Stimulated activated CD8-positive, alpha-beta memory T cell treated with anti-CD3 and anti-CD28 coated beads, Interleukin-7, amount 100 ng/mL, for 1 hour (primary cell): ENCODE measurements at places on chromosomes 1 and 21.

DNA sequence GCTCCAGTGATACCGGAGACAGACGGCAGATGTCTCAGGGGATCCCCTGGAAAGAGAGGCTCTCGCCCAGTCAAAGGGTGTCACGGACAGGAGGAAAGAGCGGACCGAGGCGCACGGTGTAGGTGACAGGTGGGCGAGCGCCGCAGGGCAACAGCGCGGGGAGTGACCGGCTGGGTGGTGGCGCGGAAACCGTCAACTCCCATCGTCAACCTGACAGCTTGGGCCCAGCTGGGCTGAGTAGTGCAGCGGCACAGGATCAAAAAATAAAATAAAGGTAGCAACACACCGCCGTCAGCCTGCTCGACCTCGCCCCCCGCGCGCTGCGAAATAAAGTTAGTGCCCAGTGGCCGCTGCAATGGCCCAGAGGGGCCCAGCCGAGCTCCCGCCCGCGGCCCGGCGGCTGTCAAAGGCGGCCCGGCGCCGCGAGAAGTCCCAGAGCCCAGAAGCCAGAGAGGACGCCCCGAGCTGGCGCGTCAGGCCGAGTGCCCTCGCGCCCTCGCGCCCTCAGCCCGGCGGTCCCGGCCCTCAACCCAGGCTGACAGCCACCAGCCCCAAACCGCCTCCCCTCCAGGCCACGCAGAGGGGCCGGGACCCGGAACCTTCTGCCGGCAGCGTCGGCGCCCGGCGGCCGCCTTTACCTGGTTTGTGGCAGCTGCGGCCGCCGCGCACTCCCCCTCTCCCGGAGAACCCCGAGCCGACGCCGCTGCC lies at the start of gene LYST:
LYST (minus strand) TSS at position 702 of the 708 bp plus-strand sequence. CDS start 36,489 bp downstream, outside the sequence.
- DNase-seq, result peak; percentile 25

DNA sequence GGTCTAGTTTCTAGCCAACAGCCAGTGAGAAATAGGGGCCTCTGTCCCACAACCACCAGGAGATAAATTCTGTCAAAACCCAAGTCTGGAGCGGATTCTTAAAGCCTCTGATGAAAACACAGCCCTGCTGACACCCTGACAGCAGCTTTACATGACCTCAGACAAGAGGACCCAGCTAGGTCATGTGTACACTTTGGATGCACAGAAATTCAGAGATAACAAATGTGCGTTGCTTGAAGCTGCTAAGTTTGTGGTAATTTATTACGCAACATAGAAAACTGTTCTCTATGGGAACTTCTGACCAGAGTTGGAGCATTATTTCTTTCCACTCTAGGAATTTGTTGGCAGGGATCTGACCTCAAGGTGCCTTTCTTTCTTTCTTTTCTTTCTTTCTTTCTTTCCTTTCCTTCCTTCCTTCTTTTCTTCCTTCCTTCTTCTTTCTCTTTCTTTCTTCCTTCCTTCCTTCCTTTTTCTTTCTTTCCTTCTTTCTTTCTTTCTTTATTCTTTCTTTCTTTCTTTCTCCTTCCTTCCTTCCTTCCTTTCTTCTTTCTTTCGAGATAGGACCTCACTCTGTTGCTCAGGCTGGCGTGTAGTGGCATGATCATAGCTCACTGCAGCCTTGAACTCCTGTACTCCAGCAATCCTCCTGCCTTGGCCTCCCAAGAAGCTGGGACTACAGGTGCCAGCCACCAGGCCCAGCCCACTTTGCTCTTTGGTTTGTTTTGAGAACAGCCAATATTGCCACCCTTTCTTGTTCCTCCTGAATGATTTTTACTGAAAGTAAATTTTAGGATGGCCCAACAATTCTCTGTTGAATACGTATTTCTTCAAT lies 14.9 kb upstream of the HMGCS2 start:
- DNase-seq, result no peak

GRCh38 chr1:6127587-6128163 lies 52.4 kb downstream of the CHD5 start:
- peak; percentile 27 for DNase-seq

DNA sequence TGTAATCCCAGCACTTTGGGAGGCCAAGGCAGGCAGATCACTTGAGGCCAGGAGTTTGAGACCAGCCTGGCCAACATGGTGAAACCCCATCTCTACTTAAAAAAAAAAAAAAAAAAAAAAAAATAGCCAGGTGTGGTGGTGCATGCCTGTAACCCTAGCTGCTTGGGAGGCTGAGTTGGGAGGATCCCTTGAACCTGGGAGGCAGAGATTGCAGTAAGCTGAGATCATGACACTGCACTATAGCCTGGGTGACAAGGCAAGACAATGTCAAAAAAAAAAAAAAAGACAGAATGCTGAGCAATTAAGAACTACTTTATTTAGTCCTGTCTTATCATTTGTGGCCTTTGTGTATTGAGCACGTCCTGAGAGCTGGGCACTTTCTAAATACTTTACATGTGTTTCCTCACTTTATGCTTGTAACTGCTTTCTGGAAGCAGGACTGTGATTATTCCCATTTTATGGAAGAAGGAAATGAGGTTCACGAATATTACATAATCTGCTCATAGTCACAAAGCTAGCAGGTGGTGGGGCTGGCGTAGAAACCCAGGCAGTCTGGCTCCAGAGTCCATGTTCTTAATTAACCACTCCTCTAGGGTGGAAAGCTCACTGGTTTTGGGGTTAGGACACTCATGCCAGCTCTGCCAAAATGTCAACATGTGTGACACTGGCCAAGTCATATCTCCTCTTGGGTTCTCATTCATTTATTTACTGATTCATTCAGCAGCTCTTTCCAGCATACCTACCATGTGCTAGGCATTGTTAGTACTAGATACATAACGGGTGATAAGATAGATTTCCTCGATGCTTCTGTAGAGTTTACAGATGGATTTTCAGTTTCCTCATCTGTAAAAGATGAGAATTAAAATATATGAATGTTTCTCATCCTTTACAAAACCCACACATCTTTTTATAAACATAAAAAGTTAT lies 57.7 kb downstream of the DDR2 start:
- no peak for DNase-seq

DNA sequence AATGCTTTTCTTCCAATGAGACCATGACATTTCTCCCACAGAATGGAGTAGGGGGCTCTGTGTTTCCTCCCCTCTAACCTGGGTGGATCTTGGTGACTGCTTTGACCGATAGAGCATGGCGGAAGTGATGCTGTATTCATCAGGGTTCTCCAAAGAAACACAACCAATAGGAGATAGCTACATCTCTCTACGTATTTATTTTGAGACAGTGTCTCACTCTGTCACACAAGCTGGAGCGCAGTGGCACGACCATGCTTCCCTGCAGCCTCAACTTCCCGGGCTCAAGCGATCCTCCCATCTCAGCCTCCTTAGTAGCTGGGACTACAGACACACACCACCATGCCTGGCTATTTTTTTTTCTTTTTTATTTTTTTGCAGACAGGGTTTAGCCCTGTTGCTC lies 29.5 kb upstream of the HNRNPU start:
- DNase-seq, result no peak

- DNase-seq, result peak; percentile 63
Observed at GRCh38 chr1:12124693-12125421, 41.9 kb upstream of the TNFRSF1B start.

GRCh38 chr1:244941121-244941520 lies 76.8 kb upstream of the HNRNPU start:
- DNase-seq, result no peak
